ENCODE measurements at places on chromosomes 12 and 14.

DNA sequence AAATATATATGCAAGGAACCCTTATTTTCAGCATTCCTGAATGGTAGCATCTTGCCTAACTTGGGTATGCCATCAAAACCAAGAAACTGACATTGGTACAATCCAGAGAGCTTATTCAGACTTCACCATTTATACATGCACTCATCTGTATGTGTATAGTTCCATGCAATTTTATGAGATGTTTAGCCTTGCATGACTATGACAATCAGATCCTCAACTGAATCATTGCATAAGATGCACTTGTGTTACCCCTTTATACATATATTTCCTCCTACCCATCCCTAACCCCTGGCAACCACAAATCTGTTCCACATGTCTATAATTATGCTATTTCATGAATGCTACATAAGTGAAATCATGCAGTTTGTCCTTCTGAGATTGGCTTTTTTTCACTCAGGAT lies 37.0 kb upstream of the PPFIBP1 start:
- no peak for DNase-seq

- no peak for DNase-seq
Observed at GRCh38 chr12:131138638-131139362, 185.1 kb downstream of the ADGRD1 start.

DNA sequence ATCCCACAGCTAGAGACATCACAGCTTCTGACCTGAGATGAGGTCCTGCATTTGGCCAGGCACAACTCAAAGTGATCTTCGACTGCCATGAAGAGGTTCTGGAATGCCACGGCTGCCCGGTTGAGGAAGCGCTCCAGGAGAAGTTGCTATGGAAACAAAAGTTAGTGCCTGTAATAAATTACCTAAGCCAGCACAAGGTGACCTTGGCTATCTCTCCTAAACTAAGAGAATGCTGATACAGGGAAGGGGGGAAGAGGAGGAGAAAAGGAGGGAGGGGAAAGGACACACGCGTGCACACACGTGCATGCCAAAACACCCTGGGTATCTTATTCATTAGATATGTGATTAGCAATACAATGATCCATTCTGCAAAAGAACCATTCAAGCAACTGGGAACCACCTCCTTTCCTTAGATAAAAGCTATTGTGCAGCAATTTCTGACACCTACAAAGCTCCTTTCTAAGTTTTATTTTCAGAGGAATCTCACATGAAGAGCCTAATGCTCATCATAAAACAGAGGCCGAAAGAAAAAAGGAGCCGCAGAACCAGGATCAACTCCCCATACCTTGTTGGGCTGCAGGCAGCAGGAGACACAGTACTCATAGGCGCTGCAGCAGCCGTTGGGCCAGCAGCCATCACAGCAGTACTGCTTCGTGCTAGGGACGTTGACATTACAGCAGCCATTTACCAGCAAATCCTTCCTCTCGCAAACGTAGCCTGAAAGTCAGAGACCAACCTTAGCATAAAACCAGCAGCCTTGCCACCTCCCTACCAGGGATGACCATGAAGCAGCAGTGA lies 17.9 kb downstream of the SPRING1 start:
- no peak for DNase-seq

- no peak for DNase-seq
Observed at GRCh38 chr14:94601884-94602391, 10.3 kb upstream of the SERPINA3 start.

DNA sequence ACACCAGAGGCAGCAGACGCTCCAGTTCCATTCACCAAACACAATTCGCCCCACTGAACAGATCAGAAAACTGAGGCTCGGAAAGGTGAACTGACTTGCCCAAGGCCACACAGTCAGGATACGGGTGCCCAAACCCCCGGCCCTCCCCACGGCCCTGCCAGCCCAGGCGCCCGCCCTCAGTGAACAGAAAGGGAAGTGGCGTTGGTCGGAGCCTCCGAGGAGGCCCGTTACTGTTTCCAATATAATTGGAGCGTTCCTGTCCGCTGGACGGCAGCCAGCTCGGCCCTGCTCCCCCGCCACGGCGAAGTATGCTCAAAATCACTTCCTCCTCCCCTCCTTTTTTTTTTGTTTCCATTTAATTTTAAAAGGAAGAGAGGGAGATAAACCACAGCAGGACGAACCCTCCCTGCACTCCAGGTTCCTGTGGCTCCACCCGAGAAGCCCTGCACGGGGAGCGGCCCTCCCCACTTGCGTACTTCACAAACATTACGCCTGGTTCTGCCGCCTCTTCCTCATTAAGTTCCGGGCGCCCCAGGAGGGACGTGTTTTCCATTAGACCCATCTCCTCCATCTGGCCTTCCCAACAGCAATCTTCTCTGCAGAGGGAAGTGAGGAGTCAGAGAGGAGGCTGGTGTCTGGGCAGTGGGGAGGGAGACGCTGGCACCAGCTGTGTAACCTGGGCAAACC lies 61.1 kb downstream of the NCOR2 start:
- DNase-seq, result no peak

- DNase-seq, result no peak
Observed at GRCh38 chr12:124390442-124391097, 95.7 kb downstream of the RFLNA start.

DNA sequence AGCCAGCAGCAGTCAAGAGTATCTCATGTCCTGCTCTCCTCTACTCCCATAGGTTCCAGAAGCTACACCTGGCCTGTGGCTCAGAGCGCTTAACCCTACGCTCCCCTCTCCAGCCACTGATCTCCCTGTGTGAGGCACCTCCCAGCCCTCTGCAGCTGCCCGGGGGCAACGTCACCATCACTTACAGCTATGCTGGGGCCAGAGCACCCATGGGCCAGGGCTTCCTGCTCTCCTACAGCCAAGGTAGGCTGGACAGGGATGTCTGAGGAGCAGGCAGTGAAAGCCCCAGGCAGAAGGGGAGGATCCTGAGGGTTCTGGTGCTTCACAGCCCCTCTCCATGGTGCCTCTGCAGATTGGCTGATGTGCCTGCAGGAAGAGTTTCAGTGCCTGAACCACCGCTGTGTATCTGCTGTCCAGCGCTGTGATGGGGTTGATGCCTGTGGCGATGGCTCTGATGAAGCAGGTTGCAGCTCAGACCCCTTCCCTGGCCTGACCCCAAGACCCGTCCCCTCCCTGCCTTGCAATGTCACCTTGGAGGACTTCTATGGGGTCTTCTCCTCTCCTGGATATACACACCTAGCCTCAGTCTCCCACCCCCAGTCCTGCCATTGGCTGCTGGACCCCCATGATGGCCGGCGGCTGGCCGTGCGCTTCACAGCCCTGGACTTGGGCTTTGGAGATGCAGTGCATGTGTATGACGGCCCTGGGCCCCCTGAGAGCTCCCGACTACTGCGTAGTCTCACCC lies 3.6 kb downstream of the LRP10 start:
- DNase-seq, result no peak

- DNase-seq, result no peak
Observed at GRCh38 chr14:67418401-67419191, 6.6 kb upstream of the PLEK2 start.

- DNase-seq, result no peak
Observed at GRCh38 chr12:12503384-12504078, 59.1 kb downstream of the DUSP16 start.

Data from activated naive CD4-positive, alpha-beta T cell (primary cell).